ENCODE measurements at places on chromosomes 6 and 20.

- no peak for DNase-seq
Measured at GRCh38 chr6:113539623-113540022, 317.5 kb upstream of the MARCKS start.

DNA sequence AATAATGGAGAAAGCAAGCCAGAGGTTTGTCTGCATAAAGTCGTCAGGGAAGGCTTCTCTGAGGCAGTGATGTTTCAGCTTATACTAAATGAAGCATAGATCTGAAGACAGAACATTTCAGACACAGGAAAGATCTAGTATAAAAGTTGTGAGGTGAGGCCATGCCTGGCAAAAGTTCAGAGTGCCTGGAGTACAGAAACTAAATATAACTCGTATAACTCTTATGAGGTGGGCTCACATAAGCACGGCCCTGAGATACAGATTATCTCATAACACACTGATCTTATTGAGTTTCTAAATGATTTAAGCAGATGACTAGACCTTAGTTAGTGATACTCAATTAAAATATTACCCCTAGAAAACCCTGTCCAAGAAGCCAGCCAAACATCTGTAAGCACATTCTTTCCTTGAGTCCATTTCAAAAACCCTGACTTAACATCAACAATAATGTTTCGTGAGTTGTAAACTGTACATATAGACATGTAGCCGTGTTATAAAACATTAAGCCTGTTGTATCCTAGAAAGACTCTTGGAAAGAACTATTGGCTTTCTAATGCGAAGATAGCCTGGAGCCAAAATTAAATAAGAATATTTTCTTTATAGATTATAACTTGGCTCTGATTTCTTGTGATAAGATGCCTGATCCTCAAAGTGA, 667.6 kb downstream of the TENT5A start:
- no peak for DNase-seq

DNA sequence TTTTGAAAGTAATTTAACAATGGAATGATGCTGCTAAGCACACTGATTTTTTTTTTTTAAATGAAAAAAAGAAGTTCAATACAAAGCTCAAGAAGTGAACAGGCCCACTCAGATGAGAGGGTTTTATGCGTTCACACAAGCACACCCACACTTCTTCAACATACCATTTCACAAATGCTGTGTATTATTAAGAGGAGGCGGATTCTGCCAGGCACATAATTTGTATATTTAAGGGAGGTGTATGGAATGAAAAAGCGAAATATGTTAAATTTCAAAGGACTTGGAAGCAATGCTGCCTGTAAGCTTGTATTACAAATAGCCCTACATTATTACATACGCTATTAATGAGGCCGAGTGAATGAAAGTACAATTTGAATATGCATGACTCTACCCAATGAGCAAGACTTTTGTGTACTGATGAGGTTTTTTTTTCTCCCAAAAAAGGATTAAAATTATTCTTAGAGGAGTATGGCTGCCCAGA, 123.9 kb downstream of the INSM1 start:
- no peak for DNase-seq

- DNase-seq, result peak; percentile 13
Measured at GRCh38 chr20:49768204-49769047, 44.2 kb upstream of the SLC9A8 start.

GRCh38 chr6:127207591-127208120, 59.0 kb upstream of the RNF146 start:
- DNase-seq, result no peak

GRCh38 chr6:103042336-103042735, 1648.8 kb downstream of the GRIK2 start:
- DNase-seq, result no peak

Data from activated CD4-positive, alpha-beta T cell treated with anti-CD3 and anti-CD28 coated beads for 36 hours (primary cell).